Calu3 (cell line): ENCODE measurements at places on chromosomes 5 and 9. TPM values are rescaled to one million over a fixed set of nuclear protein-coding genes. Genes with fewer than 3 reads are reported as not detected.

PCDHB12 gene
- 1.3 and 1.6 TPM in 2 replicates for total RNA-seq

RXFP3 gene
- total RNA-seq: not detected in 2 replicates

FBP2 gene
- not detected in 2 replicates for total RNA-seq

C1QTNF2 gene
- not detected in 2 replicates for total RNA-seq

TRIM32 gene
- 8.6 and 9.3 TPM in 2 replicates for total RNA-seq

PCDHA11 gene
- total RNA-seq: 0.64 and 1.3 TPM in 2 replicates

MRRF gene
- 45.7 and 47.1 TPM in 2 replicates for total RNA-seq
